ENCODE measurements at places on chromosomes 2 and 18.
A peak's percentile ranks its signal among the peaks of the same experiment; 100 is the strongest.

GRCh38 chr18:59691996-59692395 is 5.2 kb downstream of the CCBE1 start:
- DNase-seq: no peak

GRCh38 chr18:21448299-21448698 is 152.2 kb downstream of the ESCO1 start:
- DNase-seq: no peak

DNA sequence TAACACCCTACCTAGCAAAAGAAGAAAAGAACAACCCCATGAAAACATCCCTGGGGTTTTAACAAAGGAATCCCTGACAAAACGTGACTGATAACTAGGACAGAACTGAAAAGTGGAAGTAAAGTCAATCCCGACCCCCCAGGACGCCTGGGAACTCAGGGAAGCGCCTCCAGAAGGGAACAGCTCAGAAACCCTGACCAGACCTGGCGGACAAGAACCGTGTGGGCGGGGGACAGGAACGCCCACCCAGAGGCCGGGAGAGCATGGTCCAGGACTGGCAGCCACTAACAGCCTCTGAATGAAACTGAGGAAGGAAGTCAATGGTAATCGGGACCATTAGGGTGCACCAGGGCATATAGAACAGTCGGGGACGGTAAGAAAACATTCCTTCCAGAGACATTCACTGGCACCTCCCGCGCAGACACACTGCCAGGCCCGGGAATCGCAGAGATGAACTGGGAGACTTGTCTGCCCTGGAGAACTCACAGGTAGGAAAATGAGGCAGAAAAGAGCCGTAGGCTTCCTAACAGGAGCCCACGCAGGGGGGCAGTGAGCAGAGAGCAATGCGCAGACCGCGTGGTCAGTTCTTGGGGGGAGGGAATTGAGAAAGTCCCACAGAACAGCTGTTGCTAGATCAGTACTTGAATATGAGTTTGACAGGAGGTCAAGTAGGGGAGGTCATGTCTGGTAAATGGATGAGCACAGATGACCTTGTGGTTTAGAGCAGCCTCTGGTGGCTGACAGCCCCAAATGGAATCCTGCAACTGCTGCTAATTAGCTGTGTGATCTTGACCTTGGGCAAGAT is 1.3 kb upstream of the TBC1D8 start:
- no peak for DNase-seq

- no peak for DNase-seq
Measured at GRCh38 chr2:101200676-101201075, 49.5 kb upstream of the TBC1D8 start.

DNA sequence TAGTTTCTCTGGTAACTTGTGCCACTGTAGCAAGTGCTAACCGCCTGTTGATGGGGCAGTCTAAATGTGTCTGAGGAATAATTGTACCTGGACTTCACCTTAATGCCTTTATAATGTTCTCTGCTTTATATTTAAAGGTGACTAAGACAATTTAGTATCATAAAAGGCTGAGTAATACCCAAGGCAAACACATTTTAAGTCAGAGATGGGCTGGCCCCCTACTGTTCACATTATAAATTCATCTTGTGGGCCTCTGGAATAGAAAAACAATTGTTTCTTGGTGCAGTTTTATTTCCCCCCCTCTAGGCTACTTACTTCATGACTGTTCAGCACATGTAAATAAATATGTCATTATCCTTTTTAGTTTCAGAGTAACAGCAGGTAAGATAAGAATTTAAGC is 559.3 kb upstream of the PIK3C3 start:
- DNase-seq: no peak

GRCh38 chr18:77127769-77128671 is 4.6 kb downstream of the MBP start:
- no peak for DNase-seq

- no peak for DNase-seq
Measured at GRCh38 chr2:222353993-222354392, 55.2 kb upstream of the PAX3 start.

- no peak for DNase-seq
Measured at GRCh38 chr18:78596794-78597345, 382.7 kb upstream of the SALL3 start.

DNA sequence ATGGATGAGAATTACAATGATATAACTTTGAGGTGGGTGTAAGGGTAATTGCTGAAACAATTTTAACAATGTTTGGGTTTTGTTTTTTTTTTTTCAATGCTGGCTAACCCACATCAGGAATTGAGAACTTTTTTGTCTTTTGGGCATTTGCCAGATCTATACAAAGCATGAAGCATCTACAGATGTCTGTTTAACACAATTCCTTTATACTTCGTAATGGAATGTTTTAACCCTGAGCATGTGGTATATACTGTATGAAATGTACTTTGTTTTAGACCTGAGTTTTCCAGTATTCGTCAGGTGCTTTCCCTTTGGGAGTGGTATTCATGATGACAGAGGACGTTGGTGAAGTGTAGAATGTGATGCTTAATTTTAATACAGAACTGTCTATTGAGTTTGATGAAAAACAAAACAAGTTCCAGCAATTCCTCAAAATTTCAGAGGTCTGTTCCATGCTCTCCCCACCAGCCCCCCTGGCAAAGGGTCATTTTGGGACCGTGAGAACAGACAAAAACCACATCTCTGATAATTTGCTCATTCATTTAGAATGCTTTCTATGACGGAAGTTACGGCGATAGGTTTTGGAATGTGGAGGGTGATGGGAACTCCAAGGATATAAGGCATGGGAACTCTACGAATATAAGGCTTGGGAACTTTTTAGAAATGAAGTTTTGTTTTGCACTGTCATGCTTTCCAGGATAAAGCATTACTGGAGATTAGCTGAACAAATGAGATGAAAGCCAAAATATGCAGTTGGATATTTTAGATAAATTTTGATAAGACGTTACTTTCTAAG is 14.1 kb downstream of the LIMS1 start:
- no peak for DNase-seq

DNA sequence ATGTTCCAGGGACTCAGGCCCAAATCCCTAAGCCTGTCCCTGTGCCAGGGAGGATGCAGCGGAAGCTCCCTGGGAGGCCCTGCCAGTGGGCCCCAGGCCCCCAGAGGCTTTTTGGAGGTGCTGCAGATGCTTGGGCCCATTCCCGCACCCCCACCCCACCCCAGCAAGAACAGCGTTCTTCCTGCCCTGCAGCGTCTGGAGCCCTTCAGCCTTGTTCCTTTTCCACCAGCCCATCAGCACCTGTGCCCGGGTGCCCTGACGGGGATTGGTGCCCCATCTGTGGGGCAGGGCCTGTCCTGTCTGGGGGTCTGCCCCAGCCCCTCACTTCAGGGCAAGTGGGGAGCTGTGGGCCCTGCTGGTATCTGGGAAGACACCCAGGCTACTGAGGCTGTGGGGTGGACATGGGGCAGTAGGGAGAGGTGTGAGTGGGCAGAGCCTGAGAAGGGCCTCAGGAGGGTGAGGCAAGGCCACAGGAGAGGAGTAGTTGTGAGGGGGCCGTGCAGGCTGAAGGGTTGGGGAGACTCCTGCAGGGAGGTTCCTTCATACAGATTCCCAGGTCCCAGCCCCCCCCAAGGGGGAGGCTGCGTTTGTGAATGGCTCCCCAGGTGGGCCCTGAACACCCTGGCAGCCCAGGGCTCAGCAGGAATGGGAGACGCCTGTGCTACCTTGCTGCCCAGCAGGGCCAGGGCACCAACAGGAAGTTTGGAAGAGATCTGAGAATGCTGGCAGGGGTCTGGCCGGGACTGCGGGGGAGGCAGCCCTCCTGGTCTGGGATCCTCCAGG is 2.4 kb downstream of the RNPEPL1 start:
- no peak for DNase-seq

- no peak for DNase-seq
Measured at GRCh38 chr2:15385184-15385583, 175.9 kb downstream of the NBAS start.

DNA sequence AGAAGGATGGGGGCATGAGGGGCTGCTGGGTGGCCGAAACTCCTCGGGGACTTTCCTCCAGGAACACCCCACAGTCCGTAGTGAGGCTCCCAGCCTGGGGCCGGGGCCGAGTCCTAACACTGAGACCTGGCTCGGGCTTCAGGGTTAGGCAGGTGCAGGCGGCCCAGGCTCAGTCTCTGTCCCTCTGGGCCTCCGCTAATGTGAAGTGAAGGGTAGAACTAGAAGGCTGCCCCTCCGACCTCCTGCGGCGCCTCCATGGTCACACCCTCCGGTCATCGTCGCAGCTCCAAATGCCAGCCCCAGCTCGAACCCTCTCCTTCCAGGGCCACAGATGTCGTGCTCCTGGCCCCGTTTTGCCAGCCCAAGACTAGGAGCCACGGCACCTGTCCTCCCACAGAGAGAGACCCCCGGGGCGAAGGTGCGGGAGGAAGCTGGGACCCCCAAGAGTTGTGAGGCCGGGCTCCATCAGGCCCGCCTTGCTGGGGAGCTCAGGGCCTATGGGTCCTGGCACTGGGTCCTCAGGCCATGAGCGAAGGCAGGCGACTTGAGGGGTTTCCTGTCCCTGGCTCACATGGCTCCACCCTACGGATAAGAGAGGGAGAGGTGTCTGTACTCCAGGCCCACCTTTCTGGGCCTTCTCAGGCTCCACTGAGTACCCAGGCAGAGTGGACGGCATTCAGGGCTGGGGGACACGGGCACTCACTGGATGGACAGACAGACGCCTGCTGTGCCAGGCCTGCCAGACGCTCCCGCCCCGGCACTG is 797 bp downstream of the ANO7 start:
- no peak for DNase-seq

- DNase-seq: peak; percentile 11
Measured at GRCh38 chr18:31942291-31942998, 483 bp downstream of the TRAPPC8 start.

- DNase-seq: no peak
Measured at GRCh38 chr2:175837046-175837445, 165.0 kb downstream of the LNPK start.

GRCh38 chr2:159089543-159089942 is 121.1 kb downstream of the TANC1 start:
- DNase-seq: no peak

GRCh38 chr18:27461957-27462356 is 276.8 kb upstream of the CHST9 start:
- DNase-seq: no peak

GRCh38 chr2:133142087-133142486 is 426.2 kb downstream of the NCKAP5 start:
- DNase-seq: no peak

DNA sequence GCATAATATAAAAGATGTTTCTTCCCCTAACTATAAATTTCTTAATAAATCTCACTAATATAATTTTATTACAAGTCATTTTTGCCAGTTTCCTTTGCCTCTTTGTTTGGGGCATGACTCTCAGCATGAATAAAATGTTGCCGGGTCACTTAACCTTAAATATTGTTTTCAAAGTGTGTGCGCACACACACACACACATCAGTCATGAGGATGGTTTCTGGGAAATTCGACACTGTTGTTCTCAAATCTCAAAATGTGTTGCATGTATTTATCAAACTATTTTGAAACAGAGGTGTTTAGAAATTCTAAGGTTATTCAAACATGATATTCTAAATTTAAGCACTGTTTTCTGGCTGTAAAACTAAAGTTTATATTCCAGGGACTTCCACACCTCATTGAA is 31.5 kb downstream of the FAP start:
- DNase-seq: no peak

- DNase-seq: no peak
Measured at GRCh38 chr2:160565099-160565845, 71.7 kb upstream of the RBMS1 start.

DNA sequence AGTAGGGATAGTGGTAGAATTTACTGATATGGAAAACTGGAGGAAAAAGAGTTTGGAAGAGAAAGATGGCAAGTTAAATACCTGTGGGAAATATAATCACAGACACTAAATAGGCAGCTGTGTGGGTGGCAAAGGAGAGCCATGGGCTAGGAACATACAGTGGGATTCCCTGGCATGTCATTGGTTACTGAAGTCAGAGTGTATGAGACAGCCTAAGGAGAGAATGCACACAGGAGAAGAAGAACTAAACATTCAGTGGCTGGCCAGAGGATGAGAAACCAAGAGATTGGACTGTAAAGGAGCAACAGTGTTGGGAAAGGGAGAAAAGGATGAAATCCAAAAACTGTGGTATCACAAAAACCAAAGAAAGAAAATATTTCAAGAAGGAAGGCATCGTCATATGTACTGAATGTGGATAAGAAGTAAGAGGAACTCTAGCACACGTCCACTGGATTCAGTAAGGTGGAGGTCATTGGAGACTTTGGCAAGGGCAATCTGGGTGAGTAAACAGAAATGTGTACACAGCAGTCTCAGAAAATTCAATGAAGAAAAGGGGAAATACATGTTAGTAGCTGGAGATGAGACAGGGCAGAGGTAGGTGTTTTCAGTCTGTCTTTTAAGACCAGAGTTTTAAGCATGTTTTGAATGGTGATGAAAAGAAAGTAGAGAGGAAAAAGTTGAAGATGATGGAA is 83.3 kb downstream of the SPIRE1 start:
- no peak for DNase-seq

- DNase-seq: no peak
Measured at GRCh38 chr2:55365303-55365702, 54.4 kb downstream of the CCDC88A start.

DNA sequence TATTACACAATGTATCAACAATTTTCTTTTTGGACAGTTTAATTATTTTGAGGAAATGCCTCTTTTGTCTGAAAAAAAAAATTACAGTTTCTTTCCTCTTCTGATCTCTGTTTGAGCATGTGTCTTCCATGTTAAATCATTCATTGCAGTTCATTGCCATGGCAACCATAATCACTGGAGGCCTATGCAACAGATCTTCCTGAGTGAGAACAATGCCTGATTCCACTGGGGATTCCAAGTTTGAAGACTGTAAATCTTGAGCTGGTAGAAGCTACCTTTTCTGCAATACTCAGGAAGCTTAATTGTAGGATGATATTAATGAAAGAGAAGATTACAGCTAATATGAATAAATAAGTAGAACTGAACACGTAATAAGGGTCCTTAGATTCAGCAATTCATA is 721.4 kb upstream of the CNTNAP5 start:
- no peak for DNase-seq

GRCh38 chr2:216073773-216074172 is 7.8 kb downstream of the PECR start:
- DNase-seq: no peak

GRCh38 chr2:67560771-67561456 is 163.8 kb downstream of the ETAA1 start:
- no peak for DNase-seq

All from stimulated activated CD4-positive, alpha-beta T cell treated with anti-CD3 and anti-CD28 coated beads, Interleukin-12 subunit alpha, Interleukin-12 subunit beta, amount 100 ng/mL, for 48 hours (primary cell).